Anterior cingulate cortex (tissue), 58 donors: ENCODE measurements at places on chromosomes 16 and 17.

DNA sequence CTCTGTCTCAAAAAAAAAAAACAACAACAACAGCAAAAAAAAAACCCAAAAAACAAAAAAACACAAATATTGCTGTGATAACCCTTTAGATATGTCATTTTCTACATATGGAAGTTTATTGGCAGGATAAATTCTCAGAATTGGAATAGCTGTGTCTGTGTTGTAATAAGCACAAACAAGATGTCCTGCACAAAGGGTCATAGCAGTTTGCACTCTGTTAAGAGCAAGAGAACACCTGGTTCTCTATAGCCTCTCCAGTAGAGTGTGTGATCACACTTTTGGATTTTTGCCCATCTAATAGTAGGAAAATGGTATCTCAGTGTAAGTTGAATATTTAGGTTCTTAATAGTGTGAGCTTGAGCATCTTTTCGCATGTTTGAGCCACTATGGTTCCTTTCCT, 60.4 kb downstream of the USP43 start:
- DNase-seq: no peak

DNA sequence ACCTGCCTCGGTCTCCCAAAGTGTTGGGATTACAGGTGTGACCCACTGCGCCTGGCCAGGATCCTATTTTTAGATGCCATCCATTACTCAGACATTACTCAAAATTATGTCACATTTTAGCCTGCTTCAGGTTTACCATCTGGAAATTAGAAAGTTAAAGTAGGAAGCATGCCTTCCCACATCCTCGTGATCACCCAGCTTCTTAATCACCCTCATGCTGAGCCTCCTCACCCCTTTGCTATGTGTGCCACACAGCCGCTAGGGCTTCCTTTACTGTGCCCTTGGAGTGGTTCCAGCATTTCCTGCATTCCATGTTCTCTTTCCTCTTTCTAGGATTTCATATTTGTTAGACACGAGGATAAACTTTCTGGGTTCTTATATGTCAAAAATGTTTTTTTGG, 9.3 kb downstream of the ADORA2B start:
- no peak for DNase-seq

DNA sequence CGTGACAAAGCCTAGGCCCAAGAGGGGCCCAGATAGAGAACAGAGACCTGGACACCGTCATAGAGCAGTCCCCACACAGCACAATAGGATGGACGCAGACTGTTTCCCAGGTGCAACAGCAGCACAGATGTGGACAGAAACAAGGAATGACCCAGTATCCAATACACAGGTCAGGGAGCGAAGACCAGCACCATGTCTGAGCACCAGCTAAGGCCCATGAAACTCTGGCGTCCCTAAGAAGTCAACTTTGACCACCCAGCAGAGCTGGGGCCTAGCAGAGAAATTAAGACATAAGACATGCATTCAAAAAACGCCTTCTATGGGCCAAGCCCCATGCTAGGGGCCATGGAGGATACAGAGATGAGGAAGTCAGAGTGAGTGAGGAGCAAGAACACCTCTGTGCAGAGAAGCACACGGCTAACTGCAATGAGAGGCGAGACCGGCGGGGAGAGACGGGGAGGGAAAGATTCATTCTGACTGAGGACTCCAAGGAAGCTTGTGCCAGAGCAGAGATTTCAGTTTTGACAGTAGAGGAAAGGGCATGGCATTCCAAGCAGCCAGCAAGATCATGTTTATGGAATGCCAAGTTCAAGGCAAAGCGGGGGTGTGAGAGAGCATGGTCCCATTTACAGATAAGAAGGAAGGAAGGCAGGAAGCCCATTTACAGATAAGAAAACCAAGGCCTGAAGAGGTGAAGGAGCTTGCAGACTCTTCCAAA, 50.8 kb downstream of the PITPNM3 start:
- DNase-seq: no peak

GRCh38 chr17:13688716-13689115, 87.0 kb upstream of the HS3ST3A1 start:
- no peak for DNase-seq

DNA sequence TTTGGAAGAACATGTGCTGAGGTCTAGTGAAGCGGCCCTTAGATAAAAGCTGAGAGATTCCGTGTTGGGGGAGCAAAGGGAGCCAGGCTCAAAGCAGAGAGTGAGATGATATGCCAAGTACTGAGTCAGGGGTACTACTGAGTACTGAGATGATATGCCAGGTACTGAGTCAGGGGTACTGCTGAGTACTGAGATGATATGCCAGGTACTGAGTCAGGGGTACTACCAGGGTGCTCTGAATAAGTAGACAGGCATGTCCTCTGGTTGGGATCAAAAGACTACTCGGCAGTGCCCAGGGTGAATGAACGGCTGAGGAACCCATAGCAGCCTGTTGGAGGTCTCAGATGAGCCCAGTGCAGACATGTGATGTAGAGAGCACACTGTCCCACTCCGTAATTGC, 239.0 kb downstream of the SOX9 start:
- DNase-seq: no peak

- DNase-seq: no peak
These were observed 22.9 kb downstream of the ACSF3 start for GRCh38 chr16:89116341-89117226.

DNA sequence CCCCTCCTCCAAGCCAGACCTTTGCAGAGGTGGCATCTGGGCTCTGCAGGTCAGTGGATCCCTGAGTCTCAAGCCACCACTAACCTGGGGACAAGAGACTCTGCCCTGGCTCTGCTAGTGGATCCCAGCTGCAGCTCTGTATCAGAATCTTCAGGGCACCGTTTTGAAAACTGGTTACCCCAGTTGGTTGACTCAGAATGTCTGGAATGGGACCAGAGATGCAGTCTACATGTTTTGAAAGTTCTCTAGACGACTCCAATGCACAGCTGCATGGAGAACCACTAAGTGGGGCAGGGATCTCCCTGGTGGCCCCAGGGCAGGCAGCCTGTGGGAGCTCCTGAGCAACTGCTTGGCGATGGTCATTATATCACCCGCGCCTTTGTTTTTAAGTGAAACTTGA, 34.1 kb upstream of the ADORA2B start:
- DNase-seq: no peak

GRCh38 chr17:67055041-67055443, 10.7 kb downstream of the CACNG1 start:
- DNase-seq: no peak

DNA sequence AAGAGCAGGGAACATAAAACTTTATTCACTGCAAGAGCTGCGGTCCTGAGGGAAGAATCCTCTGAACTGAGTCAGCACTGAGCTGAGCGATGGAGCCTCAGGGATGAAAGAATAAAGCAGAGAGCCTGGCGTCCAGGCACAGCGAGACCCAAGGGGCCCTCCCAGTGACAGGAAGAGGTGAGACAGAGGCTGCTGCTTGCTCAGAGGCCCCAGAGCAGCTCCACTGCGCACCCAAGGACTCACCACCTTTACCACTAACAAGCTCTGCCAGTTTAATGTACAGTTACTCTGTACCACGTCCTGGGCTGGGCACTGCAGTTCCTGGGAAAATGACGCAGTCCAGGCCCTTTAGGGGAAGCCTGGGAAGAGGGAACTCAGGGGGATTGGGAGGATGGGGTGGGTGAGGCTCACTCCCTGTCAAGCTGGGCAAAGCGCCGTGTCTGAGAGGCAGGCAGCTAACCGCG, 5.6 kb downstream of the GFAP start:
- DNase-seq: no peak

GRCh38 chr17:5686074-5686635, 101.8 kb upstream of the NLRP1 start:
- DNase-seq: no peak

GRCh38 chr17:66928949-66929348, 35.6 kb upstream of the CACNG4 start:
- no peak for DNase-seq

- DNase-seq: no peak
These were observed 312.1 kb downstream of the SOX9 start for GRCh38 chr17:72432881-72433280.

DNA sequence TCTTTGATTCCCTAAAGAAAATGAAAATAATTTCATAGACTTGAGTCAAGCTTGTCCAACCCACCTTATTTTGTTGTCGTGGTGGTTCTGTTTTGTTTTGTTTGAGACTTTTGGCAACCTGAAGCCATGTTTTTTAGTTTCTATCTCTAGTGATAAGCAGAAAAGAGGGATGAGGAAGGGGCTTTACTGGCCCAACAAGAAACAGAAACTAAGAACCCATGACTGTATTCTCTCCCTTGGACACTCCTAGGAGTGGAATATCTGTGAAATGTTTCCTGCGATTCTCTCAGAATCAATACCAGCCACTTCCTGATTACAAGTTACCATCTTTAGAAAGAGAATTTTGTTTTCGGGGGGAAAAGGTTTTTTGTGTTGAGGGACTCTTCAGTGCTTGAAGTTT, 207.5 kb downstream of the PRKCA start:
- no peak for DNase-seq

GRCh38 chr16:58518980-58519368, 3.7 kb downstream of the SETD6 start:
- no peak for DNase-seq

- no peak for DNase-seq
These were observed 655 bp upstream of the GPR139 start for GRCh38 chr16:20074099-20074991.

GRCh38 chr17:80005360-80006338, 30.0 kb downstream of the TBC1D16 start:
- peak; percentile 8 for DNase-seq

GRCh38 chr16:85936816-85937215, 37.9 kb downstream of the IRF8 start:
- no peak for DNase-seq

- DNase-seq: no peak
These were observed 16.9 kb downstream of the EARS2 start for GRCh38 chr16:23539984-23540816.

- no peak for DNase-seq
These were observed 1.4 kb downstream of the PAQR4 start for GRCh38 chr16:2970563-2970962.

GRCh38 chr17:27520491-27521185, 64.4 kb downstream of the KSR1 start:
- DNase-seq: no peak

DNA sequence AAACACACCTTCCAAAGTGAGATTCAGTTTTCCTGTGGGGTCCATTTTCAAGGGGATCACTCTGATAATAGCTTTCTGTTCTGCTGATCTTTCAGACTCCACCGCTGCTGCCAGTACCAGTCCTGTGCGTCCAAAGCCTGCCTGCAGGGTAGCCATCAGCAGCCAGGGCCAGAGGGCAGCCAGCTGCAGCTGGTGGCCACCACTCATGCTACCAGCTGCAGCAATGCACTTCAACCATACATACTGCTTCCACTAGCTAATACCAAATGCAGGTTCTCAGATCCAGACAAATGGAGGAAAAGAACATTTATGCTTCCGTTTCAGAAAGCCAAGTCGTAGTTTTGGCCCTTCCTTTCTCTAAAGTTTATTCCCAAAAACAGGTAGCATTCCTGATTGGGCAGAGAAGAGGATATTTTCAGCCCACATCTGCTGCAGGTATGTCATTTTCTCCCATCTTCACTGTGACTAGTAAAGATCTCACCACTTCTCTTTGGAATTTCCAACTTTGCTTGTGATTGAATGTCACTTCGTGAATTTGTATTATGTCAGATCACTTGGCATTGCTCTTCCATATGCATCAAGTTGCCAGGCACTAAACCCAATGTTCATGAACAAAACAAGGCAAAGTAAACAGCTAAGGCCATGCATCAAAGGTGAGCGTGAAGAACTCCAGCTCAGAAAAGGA, 1.8 kb downstream of the RNF43 start:
- DNase-seq: no peak

DNA sequence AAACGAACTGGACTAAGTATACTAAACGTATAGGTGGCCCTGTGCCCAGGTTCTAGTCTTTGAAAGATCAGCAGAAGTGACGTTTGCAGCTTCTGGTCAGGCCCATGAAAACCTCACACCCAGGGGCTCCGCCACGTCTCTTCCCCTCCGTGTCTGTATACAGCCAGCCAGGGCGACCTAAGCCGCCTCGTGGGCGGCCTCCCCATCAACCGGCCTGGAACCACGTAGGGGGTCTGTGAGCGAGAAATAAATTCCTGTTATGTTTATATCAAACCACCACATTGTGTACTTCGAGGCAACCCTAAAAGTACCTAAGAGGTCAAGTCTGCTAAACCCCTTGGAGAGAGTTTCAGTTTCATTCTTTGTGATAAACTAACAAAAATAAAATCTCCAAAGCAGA, 6.8 kb downstream of the TK1 start:
- no peak for DNase-seq

DNA sequence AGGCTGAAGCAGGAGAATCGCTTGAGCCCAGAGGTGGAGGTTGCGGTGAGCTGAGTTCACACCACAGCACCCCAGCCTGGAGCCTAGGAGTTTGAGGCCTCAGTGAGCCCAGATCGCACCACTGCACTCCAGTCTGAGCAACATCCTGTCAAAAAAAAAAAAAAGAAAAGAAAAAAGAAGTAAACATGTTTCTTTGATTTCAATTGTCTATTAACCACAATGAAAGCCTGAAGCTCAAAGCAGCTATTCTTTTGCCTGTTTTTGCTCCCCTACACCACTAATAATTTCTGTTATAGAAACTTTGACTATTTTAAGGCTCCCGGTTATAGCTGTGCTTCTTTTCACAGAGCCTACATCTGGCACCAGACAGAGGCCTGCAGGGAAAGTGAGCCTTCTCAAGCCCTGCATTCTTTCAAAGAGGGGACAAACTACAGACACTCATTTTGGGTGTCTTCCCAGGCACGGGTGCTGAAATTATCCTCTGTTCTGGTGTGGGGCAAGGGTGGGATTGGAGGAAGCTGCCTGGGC, 14.2 kb upstream of the SLC52A1 start:
- DNase-seq: no peak

GRCh38 chr17:78670850-78671725, 93.9 kb upstream of the DNAH17 start:
- no peak for DNase-seq

DNA sequence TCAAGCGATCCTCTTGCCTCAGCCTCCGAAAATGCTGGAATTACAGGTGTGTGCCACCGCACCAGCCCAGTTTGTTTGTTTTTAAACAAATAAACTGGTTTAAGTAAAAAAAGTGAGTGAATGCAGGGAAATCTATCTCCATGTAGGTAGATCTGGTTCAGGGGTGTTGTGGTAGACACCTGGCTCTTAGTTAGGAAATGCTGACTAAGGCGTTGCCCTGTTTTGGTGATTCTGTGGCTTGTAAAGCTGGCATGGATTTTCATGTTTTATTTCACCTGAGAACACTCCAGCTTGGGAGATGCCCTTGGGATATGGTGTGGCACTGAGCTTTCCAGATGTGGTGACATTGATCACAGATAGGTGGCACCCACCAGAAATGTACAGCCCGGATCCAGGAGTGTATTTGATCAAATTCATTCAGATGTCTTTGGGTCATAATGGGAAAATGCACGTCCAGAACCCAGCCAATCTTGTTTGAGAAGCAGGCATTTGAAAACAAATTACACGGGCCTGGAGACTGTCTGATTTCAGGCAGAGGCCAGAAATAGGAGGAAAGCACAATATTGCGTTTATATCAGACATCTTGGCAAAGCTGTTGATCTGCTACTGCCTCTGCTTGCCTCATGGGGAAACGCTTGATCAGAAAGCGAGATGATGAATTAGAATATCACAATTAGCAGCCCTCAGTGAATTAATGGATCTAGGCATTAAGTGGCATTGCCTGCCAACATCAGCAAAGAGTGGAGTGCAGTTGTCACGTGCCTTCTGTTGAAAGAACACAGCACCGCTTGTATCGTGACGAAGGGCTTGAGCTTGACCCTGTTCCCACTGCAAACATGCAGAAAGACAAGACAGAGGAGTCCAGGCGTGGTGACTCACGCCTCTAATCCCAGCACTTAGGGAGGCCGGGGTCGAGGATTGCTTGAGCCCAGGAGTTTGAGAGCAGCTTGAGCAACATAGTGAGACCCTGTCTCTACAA, 7.3 kb upstream of the IL34 start:
- DNase-seq: no peak
